Stimulated activated CD4-positive, alpha-beta T cell treated with anti-CD3 and anti-CD28 coated beads, Interleukin-15, amount 100 ng/mL, for 1 hour (primary cell): ENCODE measurements at places on chromosomes 6 and 20.

DNA sequence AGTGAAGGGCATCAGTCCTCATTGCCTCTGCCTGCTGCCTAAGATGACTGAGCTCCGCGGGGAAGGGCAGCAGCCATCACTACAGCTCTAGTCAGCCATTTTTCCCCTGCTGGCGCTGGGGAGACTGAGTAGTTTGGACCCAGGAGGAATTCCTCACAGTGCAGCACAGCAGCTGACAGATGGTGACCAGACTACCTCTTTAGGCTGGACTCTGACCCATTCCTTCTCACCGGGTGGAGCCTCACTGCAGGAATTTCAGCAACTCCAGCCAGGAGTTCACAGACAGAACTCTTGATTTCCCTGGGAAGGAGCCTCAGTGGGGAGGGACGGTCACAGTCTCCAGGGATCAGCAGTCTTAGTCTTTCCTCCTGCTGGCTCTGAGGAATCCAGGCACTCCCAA lies 492.0 kb upstream of the MMS22L start:
- no peak for DNase-seq

GRCh38 chr6:33416386-33417127 lies 1.4 kb downstream of the CUTA start:
- DNase-seq: no peak

- DNase-seq: no peak
Observed at GRCh38 chr6:169960003-169960344, 208.6 kb downstream of the ERMARD start.

DNA sequence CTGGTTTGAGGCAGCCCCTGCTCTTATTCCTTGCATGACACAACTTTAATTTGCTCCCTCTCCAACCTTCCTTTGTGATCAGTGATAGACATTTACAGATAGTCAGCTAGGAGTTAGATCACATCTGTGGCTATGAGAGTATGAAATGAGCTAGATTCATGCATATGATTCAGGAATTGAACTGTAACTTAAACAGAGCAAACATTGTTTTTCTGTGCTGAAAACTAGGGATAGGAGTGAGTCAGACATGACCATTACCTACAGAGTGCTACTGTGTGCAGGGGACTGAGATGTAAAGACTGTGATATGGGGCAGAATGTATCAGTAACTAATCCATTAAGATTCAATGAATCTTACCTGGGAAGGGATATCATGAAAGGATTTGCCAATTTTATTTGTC lies 279.4 kb upstream of the SPTLC3 start:
- no peak for DNase-seq

- DNase-seq: no peak
Observed at GRCh38 chr6:54899442-54899841, 52.9 kb downstream of the FAM83B start.

DNA sequence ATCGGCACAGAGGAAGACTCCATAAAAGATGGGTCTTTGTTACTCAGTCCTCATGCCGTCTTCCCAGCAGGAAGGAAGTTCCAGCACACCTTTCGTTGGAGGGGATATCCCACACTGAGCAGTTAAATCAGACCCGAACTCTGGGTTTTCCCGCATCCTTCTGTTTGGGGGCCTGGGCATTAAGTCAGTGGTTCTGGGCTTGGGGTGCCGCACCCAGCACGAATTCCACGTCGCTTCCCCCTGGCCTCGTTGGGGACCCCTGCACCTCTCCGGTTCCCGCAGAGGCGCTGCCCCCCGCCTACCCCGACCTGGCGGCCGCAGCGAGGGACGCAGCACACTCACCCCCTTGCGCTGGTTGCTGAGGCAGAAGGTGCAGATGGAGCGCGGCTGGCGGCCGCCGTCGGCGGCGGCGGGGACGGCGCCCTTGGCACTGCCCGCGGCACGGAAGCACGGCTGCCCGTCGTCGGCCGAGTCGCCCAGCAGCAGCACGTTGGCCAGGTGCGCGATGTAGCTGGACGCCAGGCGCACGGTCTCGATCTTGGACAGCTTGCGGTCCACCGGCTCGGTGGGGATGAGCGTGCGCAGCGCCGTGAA lies 641 bp downstream of the TCF15 start:
- DNase-seq: no peak

DNA sequence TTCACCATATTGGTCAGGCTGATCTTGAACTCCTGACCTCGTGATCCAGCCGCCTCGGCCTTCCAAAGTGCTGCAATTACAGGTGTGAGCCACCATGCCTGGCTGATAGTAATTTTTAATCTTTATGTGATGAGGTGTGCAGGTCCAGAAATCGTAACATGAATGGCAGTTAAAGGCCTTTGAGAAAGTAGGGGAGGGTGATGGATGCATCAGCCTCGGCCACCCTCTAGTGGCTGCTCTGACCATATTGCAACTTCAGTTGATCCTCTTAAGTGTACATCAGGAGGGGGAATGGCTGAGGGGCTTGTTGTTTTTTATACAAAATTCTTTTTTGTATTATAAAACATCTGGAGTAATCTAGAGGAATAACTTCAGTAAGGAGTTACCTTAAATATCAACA lies 193.0 kb downstream of the ZFAND3 start:
- no peak for DNase-seq

GRCh38 chr6:14105547-14105946 lies 12.0 kb upstream of the CD83 start:
- no peak for DNase-seq

- no peak for DNase-seq
Observed at GRCh38 chr20:58886546-58886945, 34.0 kb downstream of the GNAS start.

DNA sequence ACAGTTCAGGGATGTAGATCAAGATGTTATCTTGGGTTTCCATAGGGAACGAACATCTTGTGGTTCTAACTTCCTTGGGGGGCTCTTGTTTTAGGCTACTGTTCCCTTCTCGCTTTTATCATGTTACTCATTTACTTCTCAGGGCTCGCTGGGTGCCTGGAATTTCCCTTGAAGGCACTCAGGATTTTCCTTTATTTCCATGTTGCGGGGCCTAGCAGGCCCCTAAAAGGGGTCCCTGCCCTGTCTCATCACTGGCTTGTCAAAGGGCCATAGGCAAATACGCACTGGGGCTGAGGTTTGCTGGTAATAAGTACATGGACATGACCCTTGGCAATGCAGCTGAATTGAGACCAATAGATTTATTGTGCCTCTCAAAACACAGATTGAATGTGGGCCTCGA lies 262.3 kb downstream of the CDH4 start:
- DNase-seq: no peak

- no peak for DNase-seq
Observed at GRCh38 chr6:48311301-48311700, 200.3 kb upstream of the PTCHD4 start.

DNA sequence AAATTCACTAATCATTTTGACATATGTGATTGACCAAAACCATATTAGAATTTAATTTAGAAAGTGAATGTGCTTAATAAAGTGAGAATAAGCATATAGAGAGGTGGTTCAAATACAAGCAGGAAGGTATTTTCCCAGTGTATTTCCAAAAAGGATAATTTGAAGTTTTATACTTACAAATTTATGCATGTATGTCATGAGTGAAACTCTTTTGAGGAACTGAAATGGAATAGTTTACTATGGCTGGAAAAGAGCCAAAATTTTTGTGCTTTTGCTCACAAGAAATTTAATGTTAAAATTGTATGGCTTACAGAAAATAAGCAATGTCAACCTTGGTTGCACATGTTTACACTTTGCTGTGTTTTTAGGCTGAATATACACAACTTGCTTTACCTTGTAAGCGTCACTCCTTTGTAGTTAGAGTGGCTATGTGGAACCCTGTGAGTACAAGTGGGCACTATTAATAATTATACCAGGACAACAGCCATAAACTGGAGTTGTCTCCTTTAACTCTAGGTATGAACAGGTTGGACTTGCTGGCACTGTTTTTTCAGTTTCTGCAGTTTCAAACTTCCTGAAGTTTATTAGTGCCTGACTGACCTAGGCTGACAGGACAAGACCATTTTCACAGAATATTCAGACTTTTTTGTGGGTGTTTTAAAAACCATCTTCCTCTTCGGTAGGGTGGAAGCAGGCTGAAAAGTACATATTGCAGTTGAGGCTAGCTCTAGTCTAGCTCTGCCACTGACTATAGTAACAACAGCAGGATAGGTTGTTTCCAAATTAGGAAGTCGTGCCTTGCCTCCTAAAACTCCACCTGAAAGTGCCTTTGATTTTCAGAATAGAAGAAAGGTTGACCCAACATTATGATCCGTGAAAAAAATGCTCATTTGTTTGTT lies 6.0 kb downstream of the AFDN start:
- DNase-seq: no peak

DNA sequence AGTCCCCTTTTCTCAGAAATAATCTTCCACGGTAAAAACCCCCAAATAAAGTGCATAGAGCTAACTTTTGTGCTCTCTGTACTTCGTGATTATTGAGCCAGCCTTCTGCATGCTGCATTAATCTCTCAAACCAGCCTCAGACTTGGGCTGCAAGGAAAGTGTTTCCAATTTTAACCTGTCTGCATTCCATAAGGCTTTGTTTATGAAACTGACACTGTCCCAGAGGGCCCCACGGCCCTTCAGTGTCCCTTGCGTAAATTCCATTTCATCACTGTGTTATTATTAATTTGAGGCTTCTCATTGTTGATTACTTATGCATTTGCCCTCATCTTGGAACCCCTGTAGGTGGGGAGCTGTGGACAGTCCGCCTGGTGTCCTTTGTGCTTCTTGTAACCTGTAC lies 15.6 kb upstream of the SNRPB2 start:
- DNase-seq: no peak

DNA sequence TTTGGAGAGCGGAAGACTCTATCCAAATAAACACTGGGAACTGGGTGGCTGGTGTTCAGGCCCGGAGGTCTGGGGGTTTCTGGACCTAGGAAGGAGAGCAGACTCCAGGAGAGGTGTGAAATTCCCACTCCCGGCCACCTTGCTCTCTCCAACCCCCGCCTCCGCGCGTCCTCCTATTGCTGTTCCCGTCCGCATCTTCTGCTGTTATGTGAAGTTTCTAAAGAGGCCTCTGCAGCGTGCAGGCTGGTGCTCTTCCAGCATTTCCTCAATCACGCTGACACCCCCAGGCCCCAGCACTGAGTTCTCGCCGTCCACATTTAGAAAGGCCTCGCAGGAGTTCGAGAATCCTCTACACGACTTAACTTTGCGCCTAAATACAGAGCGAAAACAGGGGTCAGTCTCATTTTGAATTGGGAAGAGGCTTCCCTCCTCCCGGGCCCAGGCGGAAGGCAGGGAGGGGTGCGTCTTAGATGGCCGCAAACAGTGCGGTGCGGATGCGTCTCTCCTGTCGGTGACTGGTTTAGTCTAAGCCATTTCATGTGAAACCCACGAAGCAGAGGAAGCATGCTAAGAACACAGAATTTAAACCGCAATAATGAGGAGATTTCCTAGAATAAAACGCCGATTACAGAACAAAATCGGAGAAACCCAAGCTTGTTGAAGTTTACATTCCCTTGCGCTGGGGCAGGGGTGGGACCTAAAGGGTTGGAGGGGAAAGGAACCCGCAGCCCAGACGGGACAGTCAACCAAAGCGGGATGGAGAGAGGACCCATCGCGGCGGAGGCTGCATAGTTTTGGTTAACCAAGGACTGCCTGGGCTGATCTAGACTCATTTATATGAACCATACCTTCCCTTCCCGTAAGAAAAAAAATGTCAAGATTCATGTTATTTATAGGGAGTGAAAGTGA lies 4.0 kb upstream of the FOXF2 start:
- no peak for DNase-seq

- no peak for DNase-seq
Observed at GRCh38 chr6:31122791-31123706, 2.8 kb upstream of the CDSN start.

DNA sequence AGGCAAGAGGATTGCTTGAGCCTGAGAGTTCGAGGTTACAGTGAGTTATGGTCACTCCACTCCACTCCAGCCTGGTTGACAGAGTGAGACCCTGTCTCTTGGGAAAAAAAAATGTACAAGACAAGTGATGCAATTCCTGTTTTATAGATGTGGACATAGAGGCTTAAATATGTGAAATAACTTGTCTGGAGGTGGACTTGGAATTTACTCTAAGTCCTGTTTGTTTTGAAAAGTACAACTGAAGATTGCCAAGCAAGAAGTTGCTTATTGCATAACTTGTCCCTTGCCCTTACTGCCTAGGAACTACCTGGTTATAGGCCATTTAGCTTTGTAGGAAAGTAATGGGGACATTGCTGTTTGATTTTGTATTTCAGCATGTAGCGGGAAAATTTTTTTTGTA lies 26.0 kb upstream of the ADIG start:
- DNase-seq: no peak

DNA sequence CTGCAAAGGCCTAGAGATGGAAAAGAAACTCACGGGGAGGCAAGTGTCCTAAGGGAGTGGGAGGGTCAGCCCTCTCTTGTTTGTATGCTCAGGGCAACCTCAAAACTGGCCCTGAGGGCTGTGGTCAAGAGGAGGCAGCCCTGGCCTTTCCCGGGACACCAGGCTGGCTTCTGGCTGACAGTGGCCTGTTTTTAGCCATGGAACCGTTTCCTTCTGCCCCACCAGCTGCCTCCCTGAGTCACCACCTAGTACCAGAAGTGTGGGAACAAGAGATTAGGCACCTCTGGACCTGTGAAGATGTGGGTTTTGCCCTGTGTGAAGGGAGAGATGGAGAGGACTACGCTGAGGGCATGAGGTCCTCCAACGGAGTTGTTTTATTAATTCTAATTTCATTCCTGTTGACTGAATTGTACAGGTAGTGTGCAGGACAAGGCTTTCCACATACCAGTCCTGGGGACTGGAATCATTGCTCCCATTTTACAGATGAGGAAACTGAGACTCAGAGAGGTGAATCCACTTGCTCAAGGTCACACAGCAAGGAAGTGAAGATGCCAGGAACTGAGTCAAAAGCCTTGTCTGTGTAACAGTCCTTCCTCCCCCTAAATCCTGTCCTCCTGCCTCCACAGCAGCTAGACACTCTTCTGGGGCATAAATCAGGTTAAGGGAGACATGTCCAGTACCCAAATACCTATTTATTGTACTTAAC lies 5.5 kb downstream of the FOXS1 start:
- no peak for DNase-seq

GRCh38 chr6:149499066-149499465 lies 14.3 kb upstream of the ZC3H12D start:
- DNase-seq: no peak
